ENCODE measurements at places on chromosomes 3 and 15.

- peak; percentile 78 for DNase-seq
These were observed 65.3 kb downstream of the KLF13 start for GRCh38 chr15:31391687-31392671.

DNA sequence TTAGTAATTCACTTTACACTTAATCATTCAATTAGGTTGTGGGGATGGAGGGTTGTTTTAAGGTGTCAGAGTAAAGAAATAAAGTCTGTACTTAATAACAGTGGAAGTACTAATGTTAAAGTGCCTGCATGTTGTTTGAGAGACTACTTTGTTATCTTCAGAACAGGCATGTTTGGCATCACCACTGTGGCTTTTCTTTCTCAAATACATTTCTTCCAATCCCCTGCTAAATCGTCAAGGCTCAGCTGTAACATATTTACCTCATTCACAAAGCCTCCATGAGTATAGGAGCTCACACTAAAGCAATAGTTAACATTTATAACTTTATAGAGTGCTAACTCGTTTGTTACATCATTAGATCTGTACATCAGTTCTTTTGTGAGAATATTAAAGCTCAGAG is 2.6 kb downstream of the TIMMDC1 start:
- DNase-seq, result no peak

GRCh38 chr15:43168192-43169107 is 16.8 kb upstream of the CCNDBP1 start:
- no peak for DNase-seq

GRCh38 chr15:65337436-65338070 is 33.1 kb downstream of the RNU5B-1 start:
- no peak for DNase-seq

- DNase-seq, result no peak
These were observed 40.6 kb upstream of the IREB2 start for GRCh38 chr15:78397382-78397781.
